ENCODE measurements at places on chromosomes 4 and X.

DNA sequence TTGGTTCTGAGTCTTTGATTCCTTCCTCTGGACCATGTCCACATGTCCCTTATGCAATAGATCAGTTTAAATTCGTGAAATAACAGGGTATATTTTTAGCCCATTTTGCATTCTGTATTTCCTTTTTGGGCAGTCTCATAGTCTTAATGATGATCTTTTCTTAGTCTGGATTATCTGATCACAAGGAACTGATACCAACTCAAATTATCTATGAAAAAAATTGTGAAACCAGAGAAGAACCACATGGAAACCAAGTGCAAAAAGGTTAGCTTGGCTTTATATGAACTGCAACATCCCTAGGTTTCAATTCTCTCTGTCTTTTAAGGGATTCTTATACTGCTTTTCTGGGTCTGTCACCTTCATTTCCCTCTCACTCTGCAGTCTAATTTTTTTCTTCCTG, 608.6 kb upstream of the AADAT start:
- DNase-seq, result no peak

GRCh38 chr4:11397819-11398610, 30.7 kb downstream of the HS3ST1 start:
- DNase-seq, result no peak

DNA sequence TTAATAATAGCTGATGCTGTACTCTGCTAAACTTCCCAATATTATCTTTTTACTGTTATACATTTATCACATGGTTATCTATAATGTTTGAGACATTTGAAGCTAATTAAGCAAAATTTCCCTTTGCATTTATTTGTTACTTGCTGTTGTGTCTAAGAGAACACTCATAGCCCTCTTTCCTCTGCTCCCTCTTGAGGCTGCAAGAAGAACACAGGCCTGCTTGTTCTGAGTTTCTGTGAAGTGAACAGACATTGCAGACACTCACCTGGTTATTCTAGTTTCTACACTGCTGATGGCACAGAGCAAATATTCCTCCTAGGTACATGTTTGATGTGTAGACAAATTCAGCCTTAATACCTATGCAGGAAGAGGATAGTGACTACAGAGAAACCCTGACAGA, 367.8 kb downstream of the GASK1B start:
- no peak for DNase-seq

DNA sequence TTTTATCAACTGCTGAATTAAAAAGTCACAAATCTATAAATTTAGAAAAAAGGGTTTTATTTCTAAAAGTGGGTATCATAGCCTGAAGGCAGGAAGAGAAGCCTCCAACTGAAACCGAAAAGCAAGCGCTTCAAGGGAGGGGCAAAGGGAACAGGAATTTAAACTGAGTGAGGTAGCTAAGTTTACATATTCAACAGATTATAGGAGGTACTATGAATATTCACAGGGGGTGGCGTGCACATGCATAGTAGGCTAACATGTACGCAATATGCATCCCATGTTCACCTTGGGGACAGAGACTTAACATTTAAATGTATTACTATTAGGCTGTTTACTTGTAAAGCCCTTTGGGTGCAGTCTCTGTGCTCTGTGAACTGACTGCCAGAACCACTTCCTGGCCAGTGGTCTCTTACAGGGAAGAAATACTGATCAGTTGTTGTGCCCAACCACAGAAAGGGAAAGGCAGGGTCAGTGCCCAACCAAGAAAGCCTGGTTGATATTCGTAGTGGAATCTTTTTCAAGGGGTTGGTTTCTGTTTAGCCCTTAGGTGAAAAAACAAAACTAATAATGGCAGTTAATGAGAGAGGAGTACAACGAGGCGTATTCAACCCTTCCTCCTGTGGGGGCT, 168.7 kb upstream of the GALNTL6 start:
- no peak for DNase-seq

DNA sequence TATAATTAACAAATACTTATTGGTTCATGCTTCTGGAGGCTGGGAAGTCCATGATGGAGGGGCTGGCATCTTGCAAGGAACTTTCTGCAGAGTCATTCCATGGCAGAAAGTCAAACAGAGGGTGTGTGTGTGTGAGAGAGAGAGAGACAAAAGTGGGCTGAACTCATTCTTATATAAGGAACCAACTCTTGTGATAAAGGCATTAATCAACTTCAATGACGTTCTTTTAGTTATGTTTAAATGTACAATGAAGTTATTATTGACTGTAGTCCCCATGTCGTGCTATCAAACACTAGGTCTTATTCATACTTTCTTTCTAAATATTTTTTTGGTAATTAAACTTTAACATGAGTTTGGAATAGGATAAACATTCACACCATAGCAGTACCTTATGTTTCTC, 1408.8 kb downstream of the STIM2 start:
- no peak for DNase-seq

- DNase-seq, result no peak
Measured at GRCh38 chr4:112127803-112128202, 17.5 kb upstream of the FAM241A start.

DNA sequence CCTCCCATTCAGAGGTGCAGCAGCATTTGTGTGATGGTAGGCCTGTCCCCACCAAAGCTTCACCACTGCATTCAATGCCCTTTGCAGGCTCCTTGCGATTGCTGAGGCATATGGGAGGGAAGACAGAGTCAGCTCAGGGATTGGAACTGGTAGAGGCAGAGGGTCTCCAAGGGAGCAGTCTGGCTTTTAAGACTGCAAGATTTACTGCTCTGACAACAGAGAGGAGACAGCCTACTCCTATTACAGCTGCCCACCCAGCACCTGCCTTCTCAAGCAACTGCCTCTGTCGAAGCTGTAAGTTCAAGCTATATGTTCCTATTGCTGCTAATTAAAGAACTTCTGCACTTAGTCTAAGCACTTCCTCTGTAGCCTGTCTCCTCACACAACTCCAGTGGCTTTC, 481.8 kb downstream of the FGF13 start:
- no peak for DNase-seq

DNA sequence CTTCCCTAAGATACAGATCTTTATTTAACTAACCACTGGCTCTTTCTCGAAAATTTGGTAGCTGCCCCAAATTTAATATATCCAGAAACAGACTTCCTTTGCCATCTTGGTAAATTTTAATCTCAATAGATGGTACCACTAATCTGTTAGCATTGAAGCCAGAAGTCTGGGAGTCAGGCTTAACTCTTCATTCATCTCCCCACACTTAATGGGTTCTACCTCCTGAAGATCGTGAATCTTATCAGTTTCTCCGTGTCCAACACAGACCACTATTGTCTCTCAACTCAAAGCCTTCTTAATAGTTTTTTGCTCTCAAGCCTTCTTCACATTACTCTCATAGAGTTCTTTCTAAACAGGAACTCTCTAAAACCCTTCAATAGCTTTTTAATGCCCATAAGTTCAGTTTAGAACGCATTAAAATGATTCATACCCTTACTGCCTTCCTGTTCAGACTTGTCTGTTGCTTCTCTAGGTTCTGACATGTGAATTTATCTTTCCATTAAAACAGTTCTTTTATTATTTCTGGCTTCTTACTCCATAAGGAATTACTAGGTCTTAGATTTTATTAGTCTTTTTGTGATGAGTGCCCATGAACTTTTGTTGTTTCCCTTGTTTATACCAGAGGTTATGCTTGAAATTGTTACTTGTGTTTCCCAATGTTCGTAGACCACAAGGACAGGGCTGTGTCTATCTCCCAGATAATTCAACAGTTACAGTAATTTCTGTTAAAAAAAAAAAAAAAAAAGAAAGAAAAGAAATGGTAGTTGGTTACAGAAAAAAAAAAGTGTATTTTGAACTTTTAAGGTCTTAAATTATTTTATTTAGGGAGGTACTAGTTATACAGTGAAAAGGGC, 54.7 kb downstream of the SMARCAD1 start:
- no peak for DNase-seq

DNA sequence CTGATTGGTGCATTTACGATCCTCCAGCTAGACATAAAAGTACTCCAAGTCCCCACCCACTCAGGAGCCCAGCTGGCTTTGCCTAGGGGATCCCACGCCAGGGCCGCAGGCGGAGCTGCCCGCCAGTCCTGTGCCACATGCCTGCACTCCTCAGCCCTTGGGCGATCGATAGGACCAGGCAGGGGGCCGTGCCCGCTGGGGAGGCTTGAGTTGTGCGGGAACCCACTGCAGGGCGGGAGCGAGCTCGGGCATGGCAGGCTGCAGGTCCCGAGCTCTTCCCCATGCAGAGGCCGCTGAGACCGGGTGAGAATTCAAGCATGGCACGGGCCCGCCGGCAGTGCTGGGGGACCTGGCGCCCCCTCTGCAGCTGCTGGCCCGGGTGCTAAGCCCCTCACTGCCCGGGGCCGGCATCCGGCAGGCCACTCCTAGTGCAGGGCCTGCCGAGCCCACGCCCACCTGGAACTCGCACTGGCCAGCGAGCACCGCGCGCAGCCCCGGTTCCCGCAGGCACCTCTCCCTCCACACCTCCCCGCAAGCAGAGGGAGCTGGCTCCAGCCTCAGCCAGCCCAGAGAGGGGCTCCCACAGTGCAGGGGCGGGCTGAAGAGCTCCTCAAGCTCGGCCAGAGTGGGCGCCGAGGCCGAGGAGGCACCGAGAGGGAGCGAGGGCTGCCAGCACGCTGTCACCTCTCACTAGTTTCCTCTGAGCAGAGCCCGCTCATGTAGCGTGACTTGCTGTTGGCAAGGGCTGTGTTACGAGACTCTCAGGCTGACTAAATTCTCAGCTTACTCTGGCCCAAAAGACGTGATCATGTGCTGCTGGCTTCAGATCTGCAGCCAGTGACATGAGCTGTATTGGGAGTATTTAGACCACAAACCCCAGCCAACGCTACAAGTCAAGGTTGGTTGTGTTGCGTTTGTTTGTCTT, 87.5 kb downstream of the TRAPPC11 start:
- no peak for DNase-seq

- DNase-seq, result no peak
Measured at GRCh38 chr4:87499403-87500091, 29.6 kb downstream of the SPARCL1 start.

GRCh38 chrX:152573866-152574265, 63.8 kb upstream of the GABRQ start:
- DNase-seq, result no peak

- no peak for DNase-seq
Measured at GRCh38 chrX:21374163-21374993, at the start of gene CNKSR2. Gene CNKSR2 (plus strand): TSS chrX:21374418. CDS start chrX:21374898, 480 bp downstream.

DNA sequence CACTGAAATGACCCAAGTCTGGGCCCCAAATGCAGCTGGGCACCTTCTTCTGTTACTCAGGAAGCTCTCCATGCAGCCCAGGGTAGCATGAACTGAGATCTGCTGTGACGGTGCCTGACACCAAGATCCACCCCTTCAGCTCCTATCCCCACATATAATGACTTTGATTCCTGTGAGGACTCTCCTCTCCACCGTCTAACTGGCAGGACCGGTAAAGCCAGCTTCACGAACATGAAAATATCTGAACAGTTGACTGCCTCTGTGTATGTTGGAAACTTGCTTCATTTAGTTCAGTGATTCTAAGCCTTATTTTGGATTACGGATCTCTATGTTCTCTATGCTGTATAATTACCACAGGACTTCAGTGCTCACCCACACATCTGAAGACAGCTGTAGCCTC, 115.5 kb upstream of the TMEM150C start:
- DNase-seq, result no peak

DNA sequence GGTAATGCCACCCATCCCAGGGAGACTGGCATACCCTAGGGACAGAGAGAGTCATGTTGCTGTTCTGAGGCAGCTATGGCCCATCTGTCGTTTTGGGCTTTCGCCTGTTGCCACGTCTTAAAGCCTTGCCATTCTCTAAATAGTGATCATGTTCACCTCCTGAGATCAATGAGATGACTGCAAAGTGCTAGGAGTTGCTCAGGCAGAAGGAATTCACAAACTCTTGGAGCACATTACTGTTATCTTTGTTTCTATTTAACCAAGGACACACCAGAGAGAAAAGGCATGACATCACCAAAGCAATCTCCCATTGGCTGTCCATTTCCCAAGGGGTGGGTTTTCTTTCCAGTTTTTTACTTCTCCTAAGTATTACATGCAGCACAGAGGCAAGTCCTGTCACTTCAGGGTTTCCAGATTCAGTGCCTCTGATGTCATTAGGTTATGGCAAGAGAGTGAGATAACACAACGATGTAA, 37.1 kb upstream of the SETD7 start:
- no peak for DNase-seq

GRCh38 chr4:100644150-100644549, 126.3 kb upstream of the EMCN start:
- no peak for DNase-seq

- no peak for DNase-seq
Measured at GRCh38 chrX:15483891-15484290, 9.2 kb downstream of the PIR start.

DNA sequence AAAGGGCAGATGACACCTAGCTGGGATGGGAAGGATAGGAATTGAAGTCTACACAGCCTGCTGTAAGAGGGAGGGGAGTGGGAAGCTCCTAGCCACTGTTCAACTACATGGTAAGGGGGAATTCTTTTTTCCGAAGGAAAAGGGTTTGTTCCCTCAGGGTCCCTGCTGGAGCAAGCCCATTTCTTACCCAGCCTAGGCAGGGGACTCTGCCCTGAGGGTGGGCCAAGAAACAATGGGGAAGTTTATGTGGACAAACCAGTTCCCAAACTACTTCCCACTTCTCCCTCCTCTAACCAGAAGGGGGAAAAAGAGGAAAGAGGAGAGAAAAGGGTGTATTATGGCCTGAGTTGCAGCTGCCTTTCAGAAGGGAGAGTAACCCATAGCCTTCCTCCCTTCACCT, 13.5 kb upstream of the VSIG4 start:
- no peak for DNase-seq
